Iris pigment epithelial cell (primary cell): ENCODE measurements at places on chromosomes 6 and 20.

GRCh38 chr6:144564202-144564601, 279.1 kb downstream of the UTRN start:
- no peak for DNase-seq

- peak; percentile 88 for DNase-seq
Measured at GRCh38 chr6:27791182-27791943, 120.8 kb downstream of the OR2B2 start.

DNA sequence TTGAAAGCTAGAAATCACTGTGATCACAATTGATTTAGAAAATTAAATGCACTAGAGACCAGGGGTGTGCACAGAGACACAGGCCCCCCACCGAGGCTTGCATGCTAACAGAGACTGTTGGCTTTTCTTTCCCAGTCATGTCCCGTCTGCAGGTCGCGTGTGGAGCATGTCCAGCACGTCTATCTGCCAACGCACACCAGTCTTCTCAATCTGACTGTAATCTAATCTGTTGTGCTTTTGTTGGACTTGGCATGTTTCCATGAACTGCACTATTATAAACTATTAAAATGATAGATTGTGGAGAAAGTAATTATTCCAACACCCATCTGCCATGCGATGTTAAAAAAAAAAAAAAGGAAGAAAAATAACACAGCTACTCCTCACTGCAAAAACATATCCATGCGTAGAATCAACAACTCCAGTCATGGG, 17.7 kb downstream of the MYLIP start:
- peak; percentile 30 for DNase-seq

DNA sequence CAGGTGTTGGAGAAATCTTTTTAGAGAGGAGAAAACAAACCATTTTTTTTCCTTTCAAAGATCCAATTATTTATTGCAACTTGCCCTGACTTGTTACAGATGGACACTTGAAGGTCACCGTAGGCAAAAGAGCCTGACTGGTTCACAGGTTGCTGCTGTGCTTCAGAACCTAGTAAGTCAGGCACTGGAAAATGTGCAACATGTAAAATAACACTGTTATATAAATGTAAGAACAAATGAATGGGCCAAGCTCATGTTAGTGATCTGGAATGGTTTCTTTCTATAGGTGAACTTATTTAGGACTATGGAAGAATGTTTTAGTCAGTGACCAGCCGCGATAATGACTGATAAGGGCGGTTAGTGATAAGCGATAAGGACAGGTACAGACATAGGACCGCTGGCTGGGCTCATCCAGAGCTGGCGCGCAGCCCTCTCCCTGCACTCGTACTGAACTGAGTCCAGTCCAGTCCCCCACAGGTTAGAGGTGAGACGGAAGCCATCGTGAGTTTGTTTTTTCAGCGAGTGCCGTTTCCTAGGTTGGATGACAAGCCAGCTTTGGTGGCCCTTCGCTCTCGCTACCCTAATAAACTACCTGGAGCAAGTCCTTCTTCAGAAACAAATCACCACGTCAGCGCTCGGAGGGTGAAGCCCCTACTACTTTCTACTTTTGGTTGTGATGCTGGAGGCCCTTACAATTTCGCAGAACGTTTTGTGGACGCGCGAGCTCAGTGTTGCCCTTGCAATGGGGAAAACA, 94.4 kb upstream of the PRDM1 start:
- no peak for DNase-seq

- peak; percentile 35 for DNase-seq
Measured at GRCh38 chr6:2020909-2021308, 224.5 kb downstream of the GMDS start.

- DNase-seq, result peak; percentile 46
Measured at GRCh38 chr20:37270576-37271420, 9.2 kb upstream of the GHRH start.

- DNase-seq, result no peak
Measured at GRCh38 chr20:50728981-50729874, 2.2 kb upstream of the PARD6B start.
